ENCODE measurements at places on chromosomes 1 and 21.

DNA sequence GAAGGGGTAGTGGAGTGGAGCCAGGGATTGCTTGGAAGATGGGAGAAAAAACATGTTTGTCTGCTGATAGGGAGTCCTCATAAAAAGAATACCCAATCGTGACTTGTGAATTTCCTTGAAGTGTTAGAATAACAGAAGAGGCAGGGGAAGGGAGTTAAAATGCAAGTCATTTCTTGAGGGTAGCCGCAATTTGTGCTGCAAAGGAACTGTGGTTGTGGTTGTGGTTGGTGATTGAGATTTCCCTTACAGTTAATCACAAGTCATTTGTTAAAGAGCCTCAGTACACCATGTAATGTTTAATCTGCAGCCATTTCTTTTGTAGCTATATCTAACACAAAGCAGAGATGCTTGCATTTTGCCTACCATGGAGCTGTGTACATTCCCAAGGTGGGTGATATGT is 38.5 kb upstream of the EGLN1 start:
- DNase-seq, result peak; percentile 36

- no peak for DNase-seq
These were observed 54.4 kb upstream of the C8B start for GRCh38 chr1:57020216-57020615.

- no peak for DNase-seq
These were observed 179.2 kb downstream of the PATJ start for GRCh38 chr1:61921435-61921834.

DNA sequence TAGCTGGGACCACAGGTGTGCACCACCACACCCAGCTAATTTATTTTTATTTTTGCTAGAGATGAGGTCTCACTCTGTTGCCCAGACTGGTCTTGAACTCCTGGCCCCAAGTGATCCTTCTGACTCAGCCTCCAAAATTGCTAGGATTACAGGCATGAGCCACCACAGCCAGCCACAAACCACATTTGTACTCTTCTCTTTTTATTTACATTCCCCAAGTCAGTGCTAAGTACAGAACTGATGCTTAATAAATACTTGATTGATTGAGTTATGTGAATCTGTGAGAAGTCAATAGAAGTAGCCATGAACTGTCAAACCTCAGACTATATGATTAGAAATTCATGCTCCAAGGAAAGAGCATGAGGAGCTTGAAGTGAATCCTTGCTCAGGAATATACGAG is 48.5 kb upstream of the S1PR1 start:
- no peak for DNase-seq

DNA sequence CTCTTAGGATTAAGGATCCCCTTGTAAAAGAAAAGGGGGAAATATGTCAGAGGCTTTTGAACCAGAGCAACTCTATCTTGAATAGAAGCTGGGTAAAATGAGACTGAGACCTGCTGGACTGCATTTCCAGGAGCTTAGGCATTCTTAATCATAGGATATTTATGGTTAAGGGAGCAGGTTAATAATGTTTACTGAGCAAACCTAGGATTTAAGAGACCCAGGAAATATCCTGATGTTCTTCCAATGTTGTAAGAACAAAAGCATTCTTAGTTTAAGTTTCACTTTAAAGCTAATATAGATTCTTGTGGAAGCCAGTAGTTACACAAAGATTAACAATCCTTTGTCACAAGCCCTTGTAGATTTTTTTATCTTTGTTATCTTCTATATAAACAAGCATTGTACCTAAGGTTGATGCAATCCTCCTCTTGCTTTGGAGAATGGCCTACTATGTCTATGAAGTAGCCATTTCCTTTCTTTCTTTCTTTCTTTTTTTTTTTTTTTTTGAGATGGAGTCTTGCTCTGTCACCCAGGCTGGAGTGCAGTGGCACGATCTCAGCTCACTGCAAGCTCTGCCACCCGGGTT is 570.2 kb upstream of the BEND5 start:
- DNase-seq, result no peak
